ENCODE measurements at places on chromosomes 1 and 21.

- no peak for DNase-seq
Observed at GRCh38 chr21:26130249-26130881, 40.2 kb downstream of the APP start.

GRCh38 chr1:30907481-30908315, 860 bp downstream of the SDC3 start:
- no peak for DNase-seq

DNA sequence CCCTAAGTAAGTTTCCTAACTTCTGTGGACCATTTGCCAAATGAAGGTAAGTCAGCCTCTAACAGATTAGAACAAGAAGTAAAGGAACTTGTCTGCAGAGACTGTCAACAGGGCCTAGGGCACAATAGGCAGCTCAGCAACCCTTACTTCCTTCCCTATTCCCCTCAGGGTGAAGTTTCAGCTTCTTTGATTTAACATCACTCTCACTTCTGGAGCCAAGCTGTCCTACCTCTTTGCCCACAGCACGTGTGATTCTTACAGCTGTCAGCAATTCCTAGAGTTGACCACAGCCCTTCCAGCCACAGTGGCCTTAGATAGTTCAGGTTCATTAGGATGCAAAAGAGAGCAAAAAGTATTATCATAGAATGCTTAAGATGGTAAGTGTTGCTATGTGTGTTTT, 7.6 kb upstream of the EIF4G3 start:
- no peak for DNase-seq

GRCh38 chr21:42614811-42615351, 38.5 kb upstream of the PDE9A start:
- DNase-seq, result no peak

DNA sequence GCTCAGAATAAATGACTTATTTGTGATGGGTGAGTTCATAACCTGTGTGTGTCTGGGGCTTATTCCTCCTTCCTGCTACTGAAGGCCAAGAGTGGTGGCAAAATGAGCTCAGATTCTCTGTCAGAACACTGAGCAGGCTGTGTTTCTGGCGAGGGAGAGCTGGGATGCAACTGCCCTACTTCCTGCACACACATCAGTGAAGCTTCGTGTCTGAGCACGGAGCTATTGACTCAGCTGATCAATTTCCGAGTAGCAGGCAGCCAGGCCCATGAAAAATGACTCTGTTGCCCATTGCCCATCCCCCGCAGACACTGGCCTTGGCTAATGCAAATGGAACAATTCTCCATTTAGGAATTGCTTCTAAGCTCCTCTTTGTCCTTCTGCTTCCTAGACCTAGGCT, 27.7 kb downstream of the TNR start:
- no peak for DNase-seq
